ENCODE measurements at places on chromosomes 11 and 22.

- no peak for DNase-seq
Observed at GRCh38 chr11:126978911-126979310, 21.7 kb downstream of the KIRREL3 start.

DNA sequence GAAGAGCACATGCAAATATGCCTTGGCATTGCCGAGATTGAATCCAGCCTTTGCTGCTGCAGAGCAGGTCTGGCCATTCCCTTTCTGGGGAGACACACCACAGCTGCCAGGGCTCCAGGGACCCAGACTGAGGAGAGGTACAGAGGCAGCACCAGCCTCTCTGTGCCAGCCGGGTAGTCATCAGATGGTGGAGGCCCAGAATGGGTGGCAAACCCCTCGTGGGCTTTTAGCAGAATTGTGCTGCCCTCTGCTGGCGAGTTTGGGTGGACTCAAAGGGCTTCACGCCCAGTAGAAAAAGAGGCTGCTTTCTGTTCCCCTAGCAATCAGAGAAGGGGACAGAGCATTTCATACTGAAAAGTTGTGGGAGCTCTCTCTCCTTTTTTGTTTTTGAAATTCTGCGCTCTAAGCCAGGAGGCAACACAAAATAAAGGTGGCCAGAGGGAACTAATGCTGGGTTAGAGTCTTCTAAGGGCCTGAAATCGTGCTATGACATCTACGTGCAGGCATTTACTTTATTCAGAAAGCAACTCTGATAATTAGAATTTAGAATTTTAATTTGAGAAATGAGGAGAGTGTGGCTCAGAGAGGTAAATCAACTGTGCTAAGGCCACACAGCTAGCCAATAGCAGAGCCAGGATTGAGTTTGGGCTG lies 158.8 kb upstream of the NAV2 start:
- peak; percentile 39 for DNase-seq

DNA sequence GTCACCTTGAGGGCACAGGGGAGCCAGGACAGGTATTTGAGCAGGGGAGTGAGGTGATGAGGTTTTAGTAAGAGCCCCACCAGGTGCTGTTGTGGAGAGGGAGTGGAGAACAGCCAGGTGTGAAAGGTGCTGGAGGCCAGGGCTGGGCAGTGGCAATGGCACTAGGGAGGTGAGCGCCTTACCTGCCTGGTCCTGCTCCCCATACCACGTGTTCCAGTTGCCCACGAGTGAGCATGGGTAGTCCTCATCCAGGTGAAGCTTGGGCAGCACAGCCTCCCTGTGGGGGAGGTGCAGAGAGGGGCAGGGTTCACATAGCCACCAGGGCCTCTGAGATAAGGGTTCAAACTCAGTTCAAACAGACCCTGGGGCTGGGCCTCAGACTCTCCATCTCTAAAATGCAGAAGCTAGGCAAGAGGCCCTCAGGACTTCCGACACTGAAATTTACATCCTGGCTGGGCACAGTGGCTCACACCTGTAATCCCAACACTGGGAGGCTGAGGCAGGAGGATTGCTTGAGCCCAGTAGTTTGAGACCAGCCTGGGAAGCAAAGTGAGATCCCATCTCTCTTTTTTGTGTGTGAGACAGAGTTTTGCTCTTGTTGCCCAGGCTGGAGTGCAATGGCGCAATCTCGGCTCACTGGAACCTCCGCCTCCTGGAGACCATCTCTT lies 11.8 kb downstream of the NIPSNAP1 start:
- DNase-seq: no peak

DNA sequence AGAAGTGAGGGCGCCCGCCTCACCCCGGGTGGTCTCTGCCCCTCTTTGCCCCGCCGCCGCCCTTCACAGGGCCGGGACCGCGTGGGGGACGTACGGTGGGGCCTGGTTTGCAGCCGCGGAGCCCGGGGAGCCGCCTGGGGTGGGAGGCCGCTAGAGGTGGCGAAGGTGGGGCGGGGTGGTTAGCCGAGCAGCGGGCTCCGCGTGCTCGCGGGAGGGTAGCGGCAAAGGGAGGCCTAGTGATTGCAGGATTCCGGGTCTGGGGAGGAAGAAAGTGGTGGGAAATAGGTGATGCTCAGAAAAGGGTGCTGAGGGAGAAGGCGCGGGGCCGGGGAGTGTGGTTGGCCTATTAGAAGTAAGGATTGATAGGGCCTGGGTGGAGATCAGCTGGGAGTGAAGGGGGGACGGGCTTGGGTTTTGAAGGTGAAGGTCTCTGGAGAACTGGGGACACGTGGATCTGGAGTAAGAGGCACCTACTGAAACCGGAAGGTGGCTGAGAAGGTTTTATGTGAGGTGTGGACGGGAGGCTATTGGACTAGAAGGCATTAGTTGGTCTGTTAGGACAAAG lies 571 bp downstream of the FAR1 start:
- DNase-seq: peak; percentile 35

- DNase-seq: no peak
Observed at GRCh38 chr11:44507896-44508445, 57.5 kb upstream of the CD82 start.

DNA sequence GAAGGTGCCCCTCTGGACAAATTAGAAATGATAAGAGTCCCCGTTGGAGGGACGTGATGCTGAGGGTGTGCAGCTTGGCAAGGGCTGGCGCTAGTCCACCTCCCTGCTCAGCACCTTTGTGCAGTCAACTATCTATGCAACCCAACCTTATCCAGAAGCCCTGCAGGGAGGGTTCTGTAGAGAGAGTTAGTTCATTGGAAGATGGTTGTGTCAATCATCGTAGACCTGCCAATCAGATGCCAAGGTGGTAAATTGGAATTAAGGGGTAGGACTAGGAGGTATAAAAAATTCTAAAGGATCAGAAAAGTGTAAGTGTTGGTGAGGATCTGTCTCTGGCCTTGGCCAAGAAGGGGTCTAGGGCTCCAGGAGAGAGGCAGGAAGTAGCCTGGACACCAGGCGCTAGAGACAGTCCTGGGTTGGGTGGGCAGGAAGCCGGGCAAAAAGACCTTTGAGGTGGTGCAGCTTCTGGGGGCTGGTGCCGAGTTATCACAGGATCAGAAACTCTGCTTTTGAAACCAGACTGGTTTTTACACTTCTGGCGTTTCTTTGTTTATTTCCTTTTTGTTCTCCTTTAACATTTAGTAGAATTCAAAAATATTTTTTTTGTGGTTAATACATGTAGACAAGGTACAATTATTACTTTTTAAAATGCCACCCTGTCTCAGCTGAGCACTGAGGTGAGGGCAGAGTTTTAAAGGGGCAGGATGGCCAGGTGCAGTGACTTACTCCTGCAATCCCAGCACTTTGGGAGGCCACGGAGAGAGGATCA lies 1.6 kb downstream of the C1QTNF6 start:
- DNase-seq: no peak

DNA sequence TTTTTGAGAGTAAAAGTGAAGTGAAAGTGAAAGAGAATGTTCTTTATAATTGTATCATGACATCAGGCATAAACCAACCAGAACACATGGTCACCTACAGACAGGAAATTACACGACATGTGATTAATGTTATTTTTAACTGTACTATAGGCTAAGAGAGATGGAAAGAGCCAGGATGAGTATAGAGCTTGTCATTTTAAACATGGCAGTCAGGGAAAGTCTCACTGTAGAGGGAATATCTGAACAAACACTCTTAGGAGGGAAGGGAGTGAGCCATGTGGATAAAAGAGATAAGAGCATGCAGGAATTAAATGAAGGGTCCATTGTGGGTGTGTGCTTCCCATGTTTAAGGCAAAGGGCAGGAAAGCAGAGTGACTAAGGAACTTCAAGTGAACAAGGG lies 599.1 kb upstream of the FAT3 start:
- DNase-seq: no peak

GRCh38 chr22:50684986-50685385 lies 12.4 kb downstream of the SHANK3 start:
- no peak for DNase-seq

GRCh38 chr11:64266339-64266738 lies 15.0 kb downstream of the PLCB3 start:
- no peak for DNase-seq

DNA sequence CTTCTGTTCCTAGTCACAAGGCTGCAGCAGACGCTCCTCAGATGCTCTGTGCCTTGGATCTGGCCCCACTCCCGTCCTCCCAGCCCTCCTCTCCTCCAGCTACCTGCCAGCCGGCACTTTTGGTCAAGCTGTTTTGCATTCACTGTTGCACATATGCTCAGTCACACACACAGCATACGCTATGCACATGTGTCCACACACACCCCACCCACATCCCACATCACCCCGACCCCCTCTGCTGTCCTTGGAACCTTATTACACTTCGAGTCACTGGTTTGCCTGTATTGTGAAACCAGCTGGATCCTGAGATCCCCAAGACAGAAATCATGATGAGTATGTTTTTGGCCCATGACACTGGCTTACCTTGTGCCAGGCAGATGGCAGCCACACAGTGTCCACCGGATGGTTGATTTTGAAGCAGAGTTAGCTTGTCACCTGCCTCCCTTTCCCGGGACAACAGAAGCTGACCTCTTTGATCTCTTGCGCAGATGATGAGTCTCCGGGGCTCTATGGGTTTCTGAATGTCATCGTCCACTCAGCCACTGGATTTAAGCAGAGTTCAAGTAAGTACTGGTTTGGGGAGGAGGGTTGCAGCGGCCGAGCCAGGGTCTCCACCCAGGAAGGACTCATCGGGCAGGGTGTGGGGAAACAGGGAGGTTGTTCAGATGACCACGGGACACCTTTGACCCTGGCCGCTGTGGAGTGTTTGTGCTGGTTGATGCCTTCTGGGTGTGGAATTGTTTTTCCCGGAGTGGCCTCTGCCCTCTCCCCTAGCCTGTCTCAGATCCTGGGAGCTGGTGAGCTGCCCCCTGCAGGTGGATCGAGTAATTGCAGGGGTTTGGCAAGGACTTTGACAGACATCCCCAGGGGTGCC lies 109.8 kb downstream of the BCR start:
- no peak for DNase-seq

DNA sequence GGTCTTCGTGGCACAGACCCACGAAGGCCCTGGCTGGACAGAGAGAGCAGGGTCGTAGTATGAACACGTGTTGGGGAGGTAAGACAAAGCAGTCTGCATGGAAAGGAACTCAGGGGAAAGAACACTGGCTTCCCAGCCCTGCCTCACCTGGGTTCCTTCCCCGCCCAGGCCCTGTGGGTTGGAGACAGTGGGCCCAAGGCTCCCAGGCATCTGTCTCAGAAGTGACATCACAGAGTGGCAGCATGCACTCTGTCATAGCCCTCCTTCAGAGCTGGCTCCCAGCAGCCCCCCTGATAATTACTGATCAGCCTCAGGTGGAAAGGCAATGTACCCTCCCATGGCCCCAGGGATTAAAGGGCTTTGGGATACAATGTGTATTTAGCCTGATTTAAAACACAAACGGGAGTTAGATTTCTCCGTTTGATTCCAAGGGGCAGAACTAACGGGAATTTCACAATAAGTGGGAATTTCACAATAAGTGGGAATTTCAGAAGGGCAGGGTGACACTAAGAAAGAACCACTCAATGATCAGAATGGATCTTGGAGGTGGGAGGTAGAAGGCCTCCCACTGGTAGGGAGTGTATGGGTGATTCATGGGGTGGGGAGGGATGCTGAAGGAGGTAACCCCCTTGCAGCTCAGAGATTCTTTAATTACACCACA lies 65.1 kb downstream of the SLC22A12 start:
- DNase-seq: no peak

DNA sequence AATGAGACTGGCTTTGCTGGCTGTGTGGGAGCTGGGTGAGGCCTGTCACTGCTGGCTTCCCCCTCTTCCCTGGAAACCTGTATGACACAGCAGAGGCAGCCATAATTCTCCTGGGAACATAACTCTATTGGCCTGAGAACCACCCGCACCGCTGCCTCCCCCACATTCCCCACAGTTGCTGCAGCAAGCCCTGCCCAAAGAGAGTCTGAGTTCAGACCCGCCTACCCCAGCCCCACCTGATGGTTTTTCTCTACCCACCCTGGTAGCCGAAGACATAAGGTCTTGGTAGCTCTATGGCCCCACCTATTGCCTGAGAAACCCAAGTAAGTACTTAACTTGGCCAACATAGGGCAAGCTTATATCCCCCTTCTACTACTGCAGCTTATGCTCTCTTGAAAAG lies 174.8 kb downstream of the C11orf91 start:
- DNase-seq: no peak

DNA sequence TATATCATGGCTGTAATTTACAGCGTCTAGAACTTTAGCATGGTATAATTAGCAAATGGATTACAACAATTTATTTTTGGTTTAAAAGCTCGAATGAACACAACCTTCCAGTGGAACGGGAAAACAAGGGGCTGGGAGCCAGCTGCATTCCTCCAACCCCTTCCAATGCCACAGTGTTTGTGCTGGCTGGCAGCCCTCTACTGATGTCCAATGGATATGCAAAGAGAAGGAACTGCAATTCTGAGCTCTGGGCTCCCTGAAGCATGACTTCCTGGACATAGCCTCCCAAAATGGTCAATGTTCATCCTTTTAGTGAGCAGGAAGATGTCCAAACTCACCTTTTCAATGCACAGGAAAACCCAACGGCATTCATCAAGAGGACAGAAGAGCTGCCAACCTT lies 288.3 kb downstream of the TENM4 start:
- no peak for DNase-seq

DNA sequence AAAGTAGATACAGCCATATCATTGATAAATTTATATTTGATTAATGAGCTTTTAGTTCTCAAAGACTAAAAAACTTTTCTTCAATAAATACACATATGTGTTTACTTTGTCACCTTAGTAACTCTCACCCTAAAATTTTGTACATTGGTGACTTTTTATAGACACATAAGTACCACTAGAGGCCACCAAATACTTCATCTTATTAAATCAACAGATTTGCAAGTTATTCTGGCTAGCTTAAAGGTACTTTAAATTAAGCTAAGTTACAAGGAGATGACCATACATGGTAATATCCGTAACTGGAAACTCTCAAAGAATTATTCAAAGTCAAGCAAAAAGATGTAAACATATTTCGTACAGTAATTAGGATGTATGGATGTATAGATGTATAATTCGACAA lies 112.2 kb downstream of the SBF2 start:
- no peak for DNase-seq

- no peak for DNase-seq
Observed at GRCh38 chr22:45006111-45006963, 3.5 kb downstream of the PHF21B start.

DNA sequence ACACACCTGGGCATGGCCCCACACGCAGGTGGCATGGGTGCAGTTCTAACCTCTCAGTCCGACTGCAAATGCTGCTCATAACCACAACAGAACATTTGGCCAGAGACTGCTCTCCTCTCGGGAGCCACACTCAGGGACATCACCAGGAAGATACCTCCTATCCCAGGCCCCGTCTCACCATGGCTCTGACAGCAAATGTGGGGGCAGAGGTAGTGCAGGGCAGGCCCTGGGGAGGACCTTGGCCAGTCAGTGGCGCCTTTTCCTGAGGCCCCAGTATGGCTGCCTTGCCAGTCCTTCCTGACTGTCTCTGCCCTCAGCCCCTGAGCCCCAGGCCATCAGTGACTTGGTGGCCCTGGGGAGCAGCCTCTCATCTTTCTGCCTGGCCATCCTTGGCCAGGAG lies 2.8 kb downstream of the KRTAP5-6 start:
- DNase-seq: no peak

DNA sequence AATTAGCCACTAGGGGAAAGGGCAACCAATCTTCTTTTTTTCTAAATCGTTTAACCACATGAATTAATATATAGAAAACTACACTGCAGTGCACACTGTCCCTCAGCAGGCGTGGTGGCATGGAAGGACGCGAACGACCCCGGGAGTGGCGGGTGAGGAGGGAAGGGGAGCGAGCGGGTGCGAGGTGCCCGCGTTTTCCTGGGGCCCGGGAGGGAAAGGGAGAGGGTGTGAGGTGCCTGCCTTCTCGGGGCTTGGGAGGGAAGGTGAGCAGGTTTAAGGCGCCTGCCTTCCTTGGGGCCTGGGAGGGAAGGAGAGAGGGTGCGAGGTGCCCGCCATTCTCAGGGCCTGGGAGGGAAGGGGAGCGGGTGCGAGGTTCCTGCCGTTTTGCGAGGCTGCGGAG lies 765 bp downstream of the GAB4 start:
- no peak for DNase-seq

Data from stimulated activated CD8-positive, alpha-beta memory T cell treated with anti-CD3 and anti-CD28 coated beads, Interleukin-2, amount 100 ng/mL, for 1 hour (primary cell).